ENCODE measurements at places on chromosomes 1 and 21.

DNA sequence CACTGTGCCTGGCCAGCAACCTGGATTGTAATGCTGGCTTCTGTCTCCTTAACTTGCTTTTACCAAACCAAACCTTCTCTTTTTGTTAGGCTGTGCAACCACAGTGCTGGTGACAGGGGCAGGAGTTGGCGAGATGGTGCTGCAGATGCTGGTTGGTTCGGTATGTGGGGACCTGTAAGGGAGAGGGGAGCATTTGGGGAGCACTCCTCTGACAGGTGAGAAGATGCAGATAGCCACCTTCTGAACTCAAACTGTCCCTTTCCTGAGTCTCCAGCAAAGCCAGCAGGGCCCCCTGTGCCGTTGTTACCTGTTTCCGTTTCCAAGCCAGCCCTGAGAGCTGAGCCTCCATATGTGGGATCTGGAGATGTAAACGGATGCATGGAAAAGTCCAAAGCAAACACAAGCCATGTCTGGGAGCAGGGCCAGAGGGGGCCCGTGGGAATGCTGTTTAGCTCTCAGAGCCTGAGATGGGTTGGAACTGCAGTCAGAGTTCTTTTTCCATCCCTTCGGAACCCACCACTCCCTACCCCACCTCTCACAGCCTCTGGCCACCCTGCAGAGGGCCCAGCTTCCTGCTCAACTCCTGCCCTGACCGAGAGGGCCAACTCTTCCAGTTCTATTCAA lies 34.0 kb downstream of the ELK4 start:
- no peak for DNase-seq

DNA sequence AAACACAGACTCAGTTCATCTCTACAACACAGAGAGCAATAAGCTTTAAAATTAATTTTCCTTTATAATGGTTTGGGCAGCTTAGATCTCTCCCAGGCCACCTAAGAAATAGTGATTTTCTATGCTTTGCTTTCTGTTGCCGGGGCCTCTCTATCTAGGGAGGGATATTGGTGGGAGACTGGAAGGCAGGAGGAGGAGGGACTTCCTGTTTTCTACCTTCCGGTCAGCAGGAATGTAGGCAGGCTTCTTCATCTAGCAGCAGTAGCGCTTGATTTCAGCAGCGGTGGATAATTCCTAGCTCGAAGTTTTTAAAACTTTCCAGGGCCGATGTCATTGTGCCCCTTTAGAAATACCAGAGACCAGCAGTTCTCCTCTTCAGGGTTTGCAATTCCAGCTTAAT lies 5.1 kb upstream of the DESI2 start:
- DNase-seq: no peak

GRCh38 chr1:180040034-180040433 lies 85.4 kb downstream of the CEP350 start:
- DNase-seq: peak; percentile 17

- no peak for DNase-seq
Measured at GRCh38 chr1:164961715-164962114, 394.8 kb downstream of the LMX1A start.

GRCh38 chr21:32523988-32524719 lies 61.2 kb downstream of the TCP10L start:
- peak; percentile 36 for DNase-seq

DNA sequence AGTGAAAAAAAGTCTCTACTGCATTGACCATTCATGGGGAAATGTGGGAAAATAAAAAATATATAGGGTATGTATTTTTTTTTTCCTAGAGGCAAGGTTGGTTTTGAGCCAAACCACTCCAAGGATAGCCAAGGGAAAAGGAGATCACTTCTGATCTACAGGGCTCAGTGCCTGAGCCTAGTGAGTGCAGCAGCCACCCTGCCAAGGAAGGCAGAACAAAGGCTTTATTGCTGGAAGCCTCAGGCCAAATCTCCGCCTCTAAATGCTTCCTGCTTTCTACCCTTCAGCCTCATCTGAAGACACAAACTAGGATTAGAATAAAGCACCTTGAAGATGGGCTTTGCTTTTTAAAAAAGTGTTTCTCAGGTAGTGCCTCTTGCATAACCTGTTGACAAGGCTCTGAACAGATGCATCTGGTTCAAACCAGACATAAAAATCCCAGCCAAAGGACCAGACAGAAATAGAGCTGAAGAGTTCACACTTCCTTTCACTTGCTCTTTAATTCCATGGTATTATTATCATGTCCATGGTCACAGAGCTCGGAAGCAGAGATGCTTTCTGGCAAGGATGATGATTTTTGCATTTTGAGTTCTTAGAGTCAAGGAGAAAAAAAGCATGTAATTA lies 10.5 kb downstream of the C1orf115 start:
- no peak for DNase-seq

DNA sequence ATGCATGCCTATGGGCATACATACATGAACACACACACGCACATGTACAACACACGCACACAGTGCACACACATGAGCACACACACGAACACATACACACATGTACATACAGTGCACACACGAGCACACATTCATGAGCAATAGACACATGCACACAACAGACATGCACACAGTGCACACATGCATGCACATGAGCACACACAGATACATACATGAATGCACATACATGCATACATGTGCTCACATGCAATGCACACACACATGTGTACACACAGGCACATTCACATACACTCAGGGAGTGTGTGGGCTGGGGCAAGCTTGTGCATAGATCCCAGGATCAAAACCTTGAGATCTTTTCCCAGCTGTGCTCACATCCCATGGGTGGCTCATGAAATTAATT lies 18.9 kb downstream of the CRYAA start:
- no peak for DNase-seq

GRCh38 chr1:22331618-22332423 lies 119.8 kb upstream of the ZBTB40 start:
- no peak for DNase-seq

DNA sequence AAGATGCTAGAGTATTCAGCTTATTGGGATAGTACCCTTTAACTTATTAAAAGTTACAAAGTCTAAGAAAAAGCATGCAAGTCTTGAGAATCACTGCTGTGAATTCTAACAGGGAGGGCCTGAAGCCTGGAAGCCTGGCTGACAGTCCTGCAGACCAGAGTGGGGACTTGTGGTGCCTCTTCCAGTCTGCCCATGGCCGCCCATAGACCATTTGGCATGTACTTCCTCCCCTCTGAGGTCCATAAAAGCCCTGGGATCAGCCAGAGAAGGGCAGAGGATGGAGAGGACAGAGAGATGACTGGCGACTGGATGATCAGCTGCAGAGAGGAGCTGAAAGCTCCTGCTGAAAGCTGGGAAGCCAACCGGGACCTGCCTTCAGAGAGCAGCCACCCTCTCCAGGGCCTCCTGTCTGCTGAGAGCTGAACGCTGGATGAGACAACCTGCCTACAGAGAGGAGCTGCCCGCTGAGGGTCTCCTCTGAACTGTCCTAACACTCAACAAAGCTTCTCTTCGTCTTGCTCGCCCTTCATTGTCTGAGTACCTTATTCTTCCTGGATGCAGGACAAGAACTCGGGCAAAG lies 12.5 kb upstream of the SLC1A7 start:
- DNase-seq: no peak

GRCh38 chr1:25618433-25618808 lies 1.8 kb downstream of the MAN1C1 start:
- no peak for DNase-seq

DNA sequence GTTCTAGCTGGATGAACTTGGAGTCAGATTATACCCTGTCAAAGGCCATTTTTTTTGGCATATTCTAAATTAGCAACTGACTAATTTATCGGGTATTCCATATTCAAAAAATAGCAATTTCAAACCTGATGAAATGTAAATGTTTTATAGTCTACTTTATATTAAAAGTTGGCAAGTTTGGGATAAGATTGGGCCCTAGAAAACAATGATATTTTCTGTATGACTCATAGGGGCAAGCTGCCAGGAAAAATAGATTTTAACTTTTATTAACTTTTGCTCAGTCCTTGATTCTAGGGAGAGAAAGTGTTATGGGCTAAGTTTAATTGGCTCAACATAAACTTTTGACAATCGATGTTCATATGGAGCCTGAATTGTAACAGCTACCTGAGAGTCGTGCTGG lies 576.9 kb upstream of the B3GALT2 start:
- no peak for DNase-seq

DNA sequence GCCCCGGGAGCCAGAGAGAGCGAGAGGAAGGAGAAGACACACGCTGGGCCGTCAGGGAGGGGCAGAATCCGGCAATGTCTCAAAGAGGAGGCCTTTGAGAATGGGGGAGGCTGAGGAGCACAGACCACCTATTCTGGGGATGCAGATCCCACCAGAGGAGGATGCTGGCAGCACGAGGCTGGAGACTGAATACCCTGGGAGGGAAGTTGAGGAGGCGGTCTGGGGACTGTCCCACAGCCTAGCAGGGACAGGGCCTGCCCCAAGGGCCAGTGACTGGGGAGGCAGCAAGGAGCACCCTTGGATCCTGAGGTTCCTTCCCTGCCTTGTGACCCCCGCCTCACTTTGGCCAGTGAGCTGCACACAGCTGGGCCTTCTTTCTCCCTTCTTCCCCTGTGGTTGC lies 49.2 kb downstream of the SLC37A1 start:
- DNase-seq: no peak

GRCh38 chr21:14630556-14631069 lies 84.5 kb upstream of the SAMSN1 start:
- DNase-seq: no peak

DNA sequence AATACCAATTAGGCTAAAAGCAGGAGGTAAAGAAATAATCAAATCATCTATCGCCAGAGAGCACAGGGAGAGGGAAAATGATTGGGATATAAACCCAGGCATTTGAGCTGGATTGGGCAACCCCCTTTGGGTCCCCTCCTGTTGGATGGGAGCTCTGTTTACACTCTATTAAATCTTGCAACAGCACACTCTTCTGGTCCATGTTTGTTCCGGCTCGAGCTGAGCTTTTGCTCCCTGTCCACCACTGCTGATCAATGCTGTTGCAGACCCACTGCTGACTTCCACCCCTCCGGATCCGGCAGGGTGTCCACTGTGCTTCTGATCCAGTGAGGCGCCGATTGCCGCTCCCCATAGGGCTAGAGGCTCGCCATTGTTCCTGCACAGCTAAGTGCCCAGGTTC lies 493.8 kb downstream of the MATN1 start:
- DNase-seq: no peak

DNA sequence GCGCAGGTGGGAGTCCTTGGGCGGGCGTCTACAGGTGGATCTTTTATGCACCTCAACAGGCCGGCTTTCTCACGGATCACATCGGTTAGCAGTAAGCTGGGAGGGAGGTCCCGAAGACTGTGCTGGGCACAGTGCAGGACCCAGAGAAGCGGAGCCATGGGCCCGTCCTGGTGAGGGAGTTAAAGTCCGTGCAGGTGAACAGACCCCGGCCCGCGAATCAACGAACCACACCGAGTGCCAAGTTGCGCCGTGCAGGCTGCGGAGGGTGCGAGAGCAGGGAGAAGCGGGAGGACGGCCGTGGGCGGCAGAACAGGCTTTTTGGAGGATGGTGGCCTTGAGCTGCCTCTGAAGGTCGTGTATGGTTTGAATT lies 233.3 kb downstream of the SDCCAG8 start:
- no peak for DNase-seq

DNA sequence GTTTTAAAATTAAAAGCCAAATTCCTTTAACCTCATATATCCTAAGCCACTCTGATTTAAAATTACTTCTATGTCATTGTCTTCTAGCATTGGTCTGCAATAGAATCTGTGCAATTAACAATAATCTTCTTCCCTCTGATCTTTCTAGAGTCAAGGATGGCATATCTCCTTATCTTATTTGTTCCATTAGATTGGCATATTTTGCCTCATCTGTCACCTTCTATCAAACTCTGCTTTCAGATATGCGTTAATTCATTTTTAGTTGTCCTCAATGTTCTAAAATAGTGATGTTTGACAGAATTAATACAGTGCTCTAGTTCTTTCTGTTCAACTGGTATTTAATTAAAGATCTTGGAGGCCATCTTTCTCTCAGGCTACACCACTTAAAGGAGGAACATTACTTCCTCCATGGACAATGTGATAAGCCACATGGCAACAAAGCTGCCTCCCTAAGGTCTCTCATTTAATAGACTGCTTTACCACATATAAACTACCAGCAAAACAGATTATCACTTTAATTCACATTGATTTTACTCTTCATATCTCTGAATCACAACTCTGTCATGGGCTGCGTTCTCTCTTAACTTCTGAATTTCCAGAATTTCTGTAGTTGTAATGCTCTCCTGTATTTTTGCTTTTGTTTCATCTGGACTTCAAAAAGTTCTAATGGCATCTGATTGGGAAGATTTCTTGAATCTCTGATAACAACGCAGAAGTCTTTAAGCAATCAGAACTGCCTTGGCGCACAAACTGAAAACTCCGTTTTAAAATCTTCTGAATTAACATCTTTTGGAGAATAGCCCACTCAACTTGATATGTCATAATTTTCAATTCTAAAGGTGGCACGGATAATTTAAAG lies 2.8 kb downstream of the NRIP1 start:
- DNase-seq: peak; percentile 70

DNA sequence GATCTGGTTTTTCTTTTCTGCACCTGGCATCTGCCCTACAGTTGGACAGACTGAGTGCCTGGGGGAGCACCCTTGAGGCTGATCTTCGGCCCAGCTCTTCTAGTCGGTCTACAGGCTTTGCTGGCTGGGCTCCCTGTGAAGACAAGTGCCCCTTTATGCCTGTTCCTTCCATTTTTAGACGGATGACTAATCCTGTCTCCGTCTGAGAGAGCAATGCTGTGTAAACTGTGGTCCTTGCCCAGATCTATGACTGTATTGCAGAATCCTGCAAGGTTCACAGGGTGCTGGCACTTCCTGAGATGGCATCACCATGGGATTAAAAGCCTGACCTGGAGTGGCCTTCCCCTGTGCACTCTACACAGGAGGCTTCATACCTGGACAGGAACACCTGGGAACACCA lies 47.6 kb upstream of the SAMD13 start:
- DNase-seq: peak; percentile 73

DNA sequence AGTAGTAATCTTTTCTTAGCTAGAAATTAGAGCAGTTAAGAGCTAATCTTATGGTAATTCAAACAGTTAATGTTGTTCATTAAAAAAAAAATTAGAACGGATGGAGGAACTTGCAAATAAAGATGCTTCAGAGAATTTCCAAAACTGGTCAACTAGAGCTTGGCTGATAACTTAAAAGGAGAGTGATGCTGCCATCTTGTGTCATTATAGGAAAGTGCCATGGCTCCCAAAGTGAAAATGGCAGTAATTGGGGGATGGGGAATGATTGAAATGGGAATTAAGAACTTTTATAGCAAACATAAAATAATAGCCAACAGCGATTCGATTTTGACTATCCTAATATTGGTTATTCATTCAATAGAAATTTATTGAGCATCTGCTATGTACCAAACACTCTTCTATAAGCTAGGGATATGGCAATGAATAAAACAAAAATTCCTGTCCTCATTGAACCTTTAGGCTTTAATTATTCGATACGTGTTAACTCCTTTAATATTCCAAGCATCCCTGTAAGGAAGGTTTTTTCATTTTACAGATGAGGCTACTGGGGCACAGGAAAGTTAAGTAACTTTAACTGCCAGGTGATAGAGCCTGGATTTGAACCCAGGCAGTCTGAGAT lies 5.7 kb upstream of the PLPP3 start:
- DNase-seq: peak; percentile 43

GRCh38 chr21:45409466-45410150 lies 4.6 kb downstream of the COL18A1 start:
- DNase-seq: peak; percentile 29

Measured in Caki2 (cell line).